ENCODE measurements at places on chromosomes 12 and 14.

GRCh38 chr14:34711796-34712712 lies 2.3 kb downstream of the CFL2 start:
- no peak for DNase-seq

DNA sequence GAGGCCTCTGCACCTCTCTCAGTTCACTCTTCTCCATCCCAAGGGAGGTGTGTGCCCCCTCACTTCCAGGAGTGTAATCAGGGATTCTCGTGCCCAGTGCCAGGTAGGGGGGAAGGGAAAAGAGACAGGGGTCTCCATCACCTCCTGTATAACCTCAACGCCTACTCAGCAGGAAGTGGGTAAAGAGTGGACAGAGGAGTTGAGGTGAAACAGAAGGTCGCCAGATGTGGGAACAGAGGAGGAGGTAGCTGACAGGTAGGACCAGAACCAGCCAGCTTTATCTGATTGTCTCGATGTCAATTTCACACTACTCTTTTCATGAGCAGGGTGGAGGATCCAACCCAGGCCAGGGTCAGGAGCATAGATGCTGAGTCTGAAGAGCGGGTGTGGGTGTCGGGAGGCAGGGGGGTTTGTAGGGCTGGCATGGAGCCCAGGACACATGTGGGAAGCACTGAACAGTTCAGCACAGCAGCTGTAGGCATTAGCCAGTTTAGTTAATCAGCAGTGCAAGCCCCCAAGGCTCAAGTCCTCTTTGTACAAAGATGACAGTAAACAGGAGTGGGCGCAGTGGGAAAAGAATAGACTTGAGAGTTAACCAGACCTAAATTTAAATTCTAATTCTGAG lies 213.5 kb downstream of the PELI2 start:
- DNase-seq, result peak; percentile 40

GRCh38 chr14:99094901-99095300 lies 177.1 kb downstream of the BCL11B start:
- DNase-seq, result no peak

DNA sequence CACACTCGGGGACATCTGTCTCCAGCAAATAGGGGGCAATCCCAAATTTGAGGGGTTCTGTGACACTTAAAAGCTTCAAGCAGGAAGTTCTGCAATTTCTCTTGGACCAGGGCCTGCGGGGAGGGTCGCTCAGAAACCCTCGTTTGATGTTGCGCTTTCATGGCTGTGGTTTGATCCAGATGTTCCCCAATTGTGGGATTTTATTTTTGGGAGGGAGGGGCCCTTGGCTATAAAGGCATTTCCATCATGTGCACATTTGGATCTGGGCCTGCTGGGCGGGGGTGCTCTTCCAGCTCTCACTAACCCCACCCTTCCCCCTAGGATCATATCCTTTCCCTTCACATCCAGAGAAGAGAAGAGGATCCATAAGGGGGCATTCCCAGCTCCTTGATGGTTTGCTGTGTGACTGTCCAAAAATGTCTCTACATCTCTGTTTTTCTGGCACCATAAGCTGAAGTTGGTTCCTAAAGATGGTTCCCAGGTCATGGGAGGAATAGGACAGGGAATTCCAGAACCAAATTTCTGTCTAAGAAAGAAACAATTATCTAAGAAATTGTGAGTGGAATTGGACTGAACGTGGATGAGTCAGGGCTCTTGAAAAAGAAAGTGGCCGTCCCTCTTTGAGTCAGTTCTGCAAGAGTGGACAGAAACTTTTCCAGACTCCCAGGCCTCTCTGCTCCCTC lies 47.2 kb downstream of the SMUG1 start:
- DNase-seq, result no peak

DNA sequence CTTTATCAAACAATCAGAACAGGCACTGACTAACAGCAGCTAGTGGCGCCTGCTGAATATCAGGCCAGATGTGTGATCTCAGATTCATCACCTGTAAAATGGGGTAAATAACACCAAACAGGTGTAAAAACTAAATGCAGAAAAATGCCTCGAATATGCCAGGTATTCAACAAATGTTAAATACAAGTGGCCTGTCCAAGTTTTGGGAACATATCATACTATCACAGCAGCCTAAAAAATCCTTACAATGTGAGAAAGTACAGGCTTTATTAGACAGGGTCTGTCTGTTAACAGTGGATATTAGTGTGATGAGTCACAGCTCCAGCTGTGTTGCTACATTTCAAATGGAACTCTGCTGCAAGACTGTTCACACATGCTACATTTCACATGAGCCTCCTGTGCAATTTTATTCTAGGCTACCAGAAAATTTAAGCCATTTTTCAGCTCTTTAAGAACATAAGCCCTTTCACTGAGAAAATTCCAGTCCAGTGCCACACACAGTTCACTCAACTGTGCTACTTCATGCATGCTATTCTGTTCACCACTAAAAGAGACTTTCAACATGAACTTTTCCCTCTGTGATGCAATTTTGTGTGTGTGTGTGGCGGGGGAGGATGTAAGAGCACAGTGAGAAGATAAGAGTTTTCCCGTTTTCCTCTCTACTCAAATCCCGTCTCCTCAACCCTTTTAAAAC lies 56.7 kb downstream of the MSRB3 start:
- no peak for DNase-seq

GRCh38 chr14:102966681-102967505 lies 44.4 kb downstream of the AMN start:
- no peak for DNase-seq

GRCh38 chr12:96365604-96366380 lies 34.4 kb downstream of the CDK17 start:
- DNase-seq, result no peak

GRCh38 chr14:89491711-89492381 lies 74.8 kb upstream of the FOXN3 start:
- DNase-seq, result no peak

GRCh38 chr12:56629459-56630179 lies 507 bp downstream of the BAZ2A start:
- DNase-seq, result no peak

GRCh38 chr14:50801706-50802105 lies 29.3 kb downstream of the NIN start:
- no peak for DNase-seq

GRCh38 chr14:50875359-50876070 lies 3.7 kb downstream of the ABHD12B start:
- DNase-seq, result no peak

DNA sequence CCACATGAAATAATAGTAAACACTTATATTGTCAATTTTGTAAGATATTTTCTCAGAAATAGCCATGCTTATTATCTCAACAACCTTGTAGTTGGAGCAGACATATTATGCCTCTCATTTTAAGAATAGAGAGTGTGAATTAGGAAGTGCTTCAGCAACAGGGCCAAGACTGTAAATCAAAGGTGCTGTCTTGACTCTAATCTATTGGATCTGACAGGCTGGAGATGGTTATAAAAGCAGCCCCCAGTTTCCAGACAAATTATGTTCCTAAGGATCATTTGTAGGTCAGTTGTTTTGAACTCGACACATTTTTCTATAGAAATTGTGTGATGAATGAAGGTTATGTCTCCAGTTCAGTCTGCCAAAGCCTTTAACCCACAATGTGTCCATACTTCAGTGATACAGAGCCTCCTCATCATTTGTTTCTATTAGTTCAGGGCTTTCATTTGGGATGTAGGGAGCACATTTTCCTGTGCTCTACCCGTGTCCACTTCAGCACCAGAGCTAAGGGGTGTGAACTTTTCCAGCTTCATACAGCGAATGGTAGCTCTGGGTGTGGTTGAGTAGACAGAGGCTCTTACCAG lies 284.8 kb upstream of the FBXO33 start:
- no peak for DNase-seq
